Hematopoietic multipotent progenitor cell treated with erythropoietin and hydrocortisone succinate and interleukin-3 and kit ligand, for 6 days (in vitro differentiated cells): ENCODE measurements at places on chromosomes 2 and 18.

DNA sequence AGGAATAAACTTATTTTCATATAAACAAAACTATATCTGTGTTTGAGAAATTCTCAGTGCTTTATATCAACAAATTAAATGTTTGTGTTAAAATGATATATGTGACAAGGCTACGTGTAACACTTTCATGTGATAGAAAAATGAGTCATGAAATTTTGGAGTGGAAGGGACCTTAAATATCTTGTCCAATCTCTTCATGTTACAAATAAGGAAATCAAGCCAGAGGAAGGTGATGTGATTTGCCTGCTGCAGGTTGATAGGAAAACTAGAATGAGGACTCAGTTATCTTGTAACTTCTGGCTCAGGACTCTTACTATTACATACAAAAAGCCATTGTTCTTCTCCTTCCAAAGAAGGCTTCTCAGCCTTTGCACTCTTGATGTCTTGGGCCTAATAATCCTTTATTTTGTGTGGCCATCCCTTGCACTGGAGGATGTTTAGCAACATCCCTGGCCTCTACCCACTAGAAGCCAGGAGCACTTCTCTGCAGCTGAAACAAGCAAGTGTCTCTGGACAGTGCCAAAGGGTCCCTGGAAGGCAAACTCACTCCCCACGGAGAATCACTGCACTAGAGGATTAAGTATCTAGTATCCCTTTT lies 43.0 kb upstream of the NARS1 start:
- no peak for DNase-seq

DNA sequence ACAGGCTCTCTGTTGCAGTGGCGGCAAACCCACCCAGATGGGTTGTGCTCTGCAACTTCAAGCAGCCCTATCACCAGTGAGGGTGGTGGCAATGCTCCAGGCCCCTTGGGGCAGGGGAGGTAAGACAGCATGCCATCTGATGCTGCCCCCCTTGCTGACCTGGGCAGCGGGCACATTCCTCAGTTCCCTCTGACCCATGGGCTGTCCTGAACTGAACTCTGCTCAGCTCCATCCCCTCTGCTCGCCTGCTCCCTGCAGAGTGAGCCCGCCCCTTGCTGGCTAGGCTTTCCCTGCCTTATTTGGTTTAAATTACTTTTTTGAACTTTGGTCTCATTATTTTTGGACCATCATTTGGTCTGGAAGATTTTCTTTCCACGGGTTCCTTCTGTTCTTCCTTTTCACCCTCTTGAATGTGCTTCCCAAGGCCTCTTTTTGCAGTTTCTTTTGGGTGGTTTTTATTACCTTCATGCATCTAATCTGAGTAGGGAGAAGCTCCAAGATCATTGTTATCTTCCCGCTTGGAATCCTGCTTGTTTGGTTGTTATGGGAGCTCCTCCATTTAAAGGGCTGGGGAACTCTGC lies 565.4 kb downstream of the TNS1 start:
- DNase-seq = no peak

- DNase-seq = no peak
These were observed 23.9 kb downstream of the RRM2 start for GRCh38 chr2:10146366-10147005.

DNA sequence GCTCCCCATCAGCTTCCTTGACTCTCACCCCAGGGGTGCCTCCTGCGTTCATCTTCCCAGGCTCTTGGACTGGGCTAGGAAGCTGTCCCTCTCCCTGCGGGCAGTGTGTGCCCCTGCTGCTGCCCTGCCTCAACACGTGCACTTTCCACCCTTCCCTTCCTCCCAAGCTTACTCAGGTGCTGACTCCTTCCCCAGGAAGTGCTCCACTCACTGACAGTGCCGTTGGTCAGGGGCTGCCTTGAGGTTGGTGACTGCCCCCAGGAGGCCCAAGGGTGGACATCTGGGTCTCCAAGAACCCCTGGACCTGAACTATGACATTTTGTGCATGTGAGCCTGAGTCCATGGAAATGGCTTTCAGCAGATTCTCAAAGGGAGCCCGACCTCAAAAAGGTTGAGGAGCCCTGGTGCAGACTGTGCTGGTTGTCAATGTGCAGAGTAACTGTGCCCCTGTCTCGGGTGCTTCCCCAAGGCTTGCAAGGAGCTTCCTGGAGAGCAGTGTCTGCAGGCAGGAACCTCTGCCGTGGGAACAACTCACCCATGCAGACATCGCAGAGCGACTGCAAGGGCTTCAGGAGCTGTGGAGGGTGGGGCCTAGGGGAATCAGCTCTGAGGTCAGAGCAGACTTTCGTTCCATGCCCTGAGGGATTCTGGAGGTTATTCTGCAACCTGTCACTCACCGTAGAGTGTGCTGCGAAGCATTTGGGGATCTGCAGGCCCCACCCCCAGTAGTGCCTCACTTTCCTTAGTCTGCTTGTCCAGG lies 116.5 kb upstream of the MCFD2 start:
- DNase-seq = no peak

DNA sequence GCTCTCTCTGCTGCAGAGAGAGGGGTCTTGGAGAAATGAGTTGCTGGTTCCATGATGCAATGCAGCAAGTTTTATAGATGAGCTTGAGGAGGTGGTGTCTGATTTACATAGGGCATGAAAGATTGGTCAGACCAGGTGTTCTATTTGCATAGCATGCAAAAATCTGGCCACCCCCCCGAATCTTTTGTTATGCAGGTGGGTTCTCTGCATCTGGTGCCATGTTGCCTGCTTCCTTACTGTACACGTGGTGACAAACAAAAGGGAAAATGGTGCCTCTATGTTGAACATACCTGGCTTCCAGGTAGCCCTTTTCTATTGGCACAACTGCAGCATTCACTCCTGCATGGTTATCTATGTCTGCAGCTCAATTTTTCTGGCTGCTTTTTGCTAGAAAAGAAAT lies 169.4 kb downstream of the GALNT1 start:
- no peak for DNase-seq

DNA sequence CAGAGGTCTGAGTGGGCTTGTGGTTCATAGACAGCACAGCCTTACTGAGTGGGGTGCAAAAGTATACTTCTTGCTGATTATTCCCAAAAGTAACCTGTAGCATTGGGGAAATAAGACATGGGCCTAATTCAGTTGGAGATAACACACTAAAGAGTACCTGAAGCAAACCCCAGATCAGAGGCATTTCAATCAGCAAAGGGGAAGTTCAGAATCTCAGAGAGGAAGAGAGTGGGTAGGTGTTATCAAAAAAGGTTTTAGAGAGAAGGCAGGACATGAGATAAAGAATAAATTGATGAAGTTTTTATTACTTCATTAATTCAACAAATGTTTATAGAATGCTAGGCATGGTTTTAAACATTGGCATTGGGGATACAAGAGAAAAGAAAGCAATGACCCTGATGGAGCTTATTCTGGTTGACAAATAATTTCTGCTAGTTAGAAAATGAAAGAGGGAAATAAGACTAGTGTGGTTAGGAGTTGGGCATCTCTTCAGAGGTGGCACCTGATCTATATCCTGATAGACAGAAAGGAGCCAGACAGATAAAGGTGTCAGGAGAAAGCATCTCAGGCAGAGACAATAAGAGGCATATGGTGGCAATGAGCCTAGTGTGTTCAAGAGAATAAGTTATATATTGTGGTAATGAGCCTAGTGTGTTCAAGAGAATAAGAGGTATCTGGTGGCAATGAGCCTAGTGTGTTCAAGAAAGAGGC lies 153.8 kb upstream of the SETBP1 start:
- DNase-seq = no peak

GRCh38 chr2:54947136-54947535 lies 103.1 kb downstream of the RTN4 start:
- no peak for DNase-seq

DNA sequence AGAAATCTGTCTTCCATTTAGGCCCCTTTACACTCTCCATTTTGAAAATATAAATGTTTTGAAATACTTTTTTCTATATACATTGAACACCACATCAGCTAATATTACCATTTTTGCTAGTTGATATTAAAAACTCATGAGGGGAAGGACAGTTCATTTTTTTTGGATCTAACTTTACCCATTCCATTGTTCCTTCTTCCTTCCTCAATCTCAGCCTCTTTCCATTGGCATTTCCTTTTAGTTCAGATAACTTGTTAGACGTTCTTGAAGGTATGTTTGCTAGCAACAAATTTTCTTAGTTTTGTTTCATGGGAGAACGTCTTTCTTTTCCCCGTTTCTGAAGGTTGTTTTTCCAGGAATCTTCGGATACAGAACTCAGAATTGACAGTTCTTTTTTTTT lies 759.0 kb downstream of the SOCS6 start:
- no peak for DNase-seq

DNA sequence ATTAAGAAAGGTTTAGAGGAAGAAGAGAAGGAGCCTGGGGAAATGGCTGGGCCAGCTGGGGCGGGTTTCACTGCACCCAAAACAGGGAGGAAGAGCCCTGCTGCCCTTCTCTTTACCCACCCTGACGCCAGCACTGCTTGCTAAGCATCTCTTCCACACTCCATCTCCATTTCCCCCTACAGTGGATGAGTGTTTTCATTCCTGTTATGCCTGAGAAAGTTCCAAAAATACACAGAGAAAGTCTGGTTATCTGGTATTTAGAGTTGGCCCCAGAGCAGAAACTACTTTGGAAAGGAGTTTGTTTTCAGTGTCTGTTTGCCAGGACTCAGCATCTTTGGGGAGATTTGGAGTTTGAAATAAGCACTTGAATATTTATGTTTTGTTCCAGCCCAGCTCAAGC lies 451.0 kb downstream of the SLC4A3 start:
- no peak for DNase-seq

DNA sequence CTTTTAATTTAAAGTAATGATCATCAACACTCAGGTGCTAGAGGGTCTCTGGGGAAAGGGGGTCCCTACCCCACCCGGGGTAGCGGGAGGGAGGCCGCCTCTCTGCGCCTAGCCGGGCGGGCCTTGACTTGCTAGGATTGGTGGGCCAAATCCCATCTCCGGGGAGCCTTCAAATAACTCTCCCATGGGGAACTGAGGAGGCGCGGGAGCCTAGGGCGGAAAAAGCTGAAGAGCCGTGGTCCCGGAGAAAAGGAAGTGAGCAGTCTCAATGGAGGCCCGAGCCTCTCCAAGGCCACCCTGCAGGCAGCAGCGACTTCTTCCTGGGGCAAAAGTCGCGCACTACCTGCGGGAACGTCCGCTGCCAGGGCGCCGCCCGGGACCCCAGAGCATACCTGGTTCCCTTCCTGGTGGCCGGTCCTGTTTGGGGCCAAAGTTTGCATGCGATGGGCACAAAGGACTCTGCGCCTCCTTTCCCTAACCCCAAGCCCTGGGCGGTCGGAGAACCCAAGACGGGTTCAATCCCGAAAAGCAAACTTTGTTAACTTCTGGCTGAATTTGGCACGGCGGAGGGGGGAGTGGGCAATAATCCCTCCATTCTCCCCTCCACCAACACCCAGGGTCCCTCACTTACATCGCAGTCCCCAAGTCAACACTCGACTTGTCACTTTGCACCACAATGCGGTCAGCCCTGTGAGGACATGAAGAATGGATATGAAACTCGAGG lies 13.6 kb downstream of the EN1 start:
- no peak for DNase-seq

DNA sequence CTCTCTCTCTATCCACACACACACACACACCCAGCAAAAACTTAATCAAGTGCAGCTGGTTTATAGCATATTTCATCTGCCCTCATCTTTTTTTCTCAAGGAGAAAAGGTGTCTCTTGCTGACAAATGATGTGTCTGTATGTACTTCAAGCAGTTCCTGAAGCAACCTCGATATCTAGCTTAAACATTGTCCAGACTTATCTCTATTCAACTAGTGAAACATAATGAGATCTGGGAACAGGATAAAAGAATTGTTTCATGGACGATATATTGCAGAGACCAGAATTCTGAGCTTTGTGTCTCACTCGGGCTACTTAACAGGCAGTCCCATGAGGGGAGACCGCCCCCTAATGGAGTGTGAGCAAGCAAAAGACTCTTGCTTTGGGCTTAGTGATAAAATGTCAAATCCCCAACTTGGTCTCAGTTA lies 929.2 kb upstream of the SOX11 start:
- DNase-seq = peak; percentile 5

- no peak for DNase-seq
These were observed 5.1 kb downstream of the MERTK start for GRCh38 chr2:111903516-111903915.

DNA sequence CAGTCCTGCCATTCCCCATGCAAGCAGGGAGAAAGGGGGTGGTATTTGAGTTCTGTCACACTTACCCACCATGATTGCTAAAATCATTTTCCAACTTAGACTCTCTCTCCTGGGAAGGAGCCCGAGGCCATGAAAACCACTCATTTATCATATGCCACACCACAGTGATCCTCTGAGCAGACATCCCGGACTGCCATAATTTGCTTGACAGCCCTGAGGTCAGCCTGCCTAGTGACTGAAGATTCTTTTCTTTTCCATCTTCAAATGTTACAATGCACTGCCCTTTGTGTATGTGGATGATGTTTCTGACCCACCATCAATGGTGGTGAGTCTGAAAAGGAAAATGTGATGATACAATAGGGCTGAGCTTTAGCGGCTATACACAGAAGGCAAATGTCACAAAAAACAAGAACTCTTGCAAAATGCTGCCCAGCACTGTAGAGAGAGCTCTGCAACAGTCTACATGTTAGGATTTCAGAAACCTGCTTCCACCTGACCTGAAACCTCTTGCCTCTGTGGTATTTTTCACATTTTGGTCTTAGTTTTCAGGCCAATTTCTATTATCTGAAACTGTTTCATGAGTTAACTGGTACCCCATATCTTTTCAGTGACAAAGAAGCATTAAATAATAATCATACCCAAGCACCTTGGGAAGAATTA lies 272.8 kb downstream of the ZNF385B start:
- DNase-seq = no peak

GRCh38 chr18:66325251-66325650 lies 278.6 kb downstream of the CDH19 start:
- DNase-seq = no peak

GRCh38 chr2:74020702-74021406 lies 36.1 kb downstream of the TET3 start:
- no peak for DNase-seq

DNA sequence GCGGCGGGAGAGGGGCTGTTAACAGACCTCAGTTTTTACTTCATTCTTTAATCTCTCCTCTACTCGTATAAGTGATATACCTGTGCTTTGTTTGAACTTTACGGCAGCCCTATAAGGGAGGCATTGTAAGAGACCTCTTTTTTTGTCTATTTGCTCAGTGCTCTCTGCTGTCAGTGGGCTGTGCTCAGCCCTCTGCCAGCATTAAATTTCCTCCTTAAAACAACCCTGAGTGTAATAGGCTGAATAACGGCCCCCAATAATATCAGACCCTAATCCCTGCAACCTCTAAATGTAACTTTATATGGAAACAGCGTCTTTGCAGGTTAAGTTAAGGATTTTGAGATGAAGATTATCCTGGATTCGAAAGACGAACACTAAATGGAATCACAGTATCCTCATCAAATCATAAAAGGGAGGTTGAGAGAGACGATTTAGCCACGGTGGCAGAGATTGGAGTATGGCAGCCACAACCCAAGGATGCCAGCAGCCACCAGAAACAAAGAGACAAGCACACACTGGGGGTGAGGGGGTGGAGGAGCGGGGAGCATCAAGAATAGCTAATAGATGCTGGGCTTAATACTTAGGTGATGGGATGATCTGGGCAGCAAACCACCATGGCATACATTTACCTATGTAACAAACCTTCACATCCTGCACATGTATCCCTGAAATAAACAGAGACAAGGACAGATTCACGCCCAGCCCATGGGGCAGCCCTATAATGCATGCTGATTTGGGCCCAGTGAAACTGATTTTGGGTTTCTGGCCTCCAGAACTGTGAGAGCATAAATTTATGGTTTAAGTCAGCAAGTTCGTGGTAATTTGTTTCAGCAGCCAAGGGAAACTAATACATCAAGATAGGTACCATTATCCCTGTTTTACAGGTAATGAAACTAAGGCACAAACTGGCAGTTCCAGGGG lies 894 bp upstream of the FARSB start:
- DNase-seq = peak; percentile 21
